SJSA1 (cell line): ENCODE measurements at places on chromosomes 12 and 14. TPM values are rescaled to one million over a fixed set of nuclear protein-coding genes. Genes with fewer than 3 reads are reported as not detected.

- DNase-seq = no peak
Measured at GRCh38 chr12:23014749-23015148, 389.8 kb downstream of the ETNK1 start.

- no peak for DNase-seq
Measured at GRCh38 chr14:82387699-82388098, 854.0 kb upstream of the SEL1L start.

- no peak for DNase-seq
Measured at GRCh38 chr12:117489671-117490070, 128.2 kb upstream of the NOS1 start.

GRCh38 chr12:27922531-27923139 lies 49.9 kb downstream of the PTHLH start:
- DNase-seq = no peak

DNA sequence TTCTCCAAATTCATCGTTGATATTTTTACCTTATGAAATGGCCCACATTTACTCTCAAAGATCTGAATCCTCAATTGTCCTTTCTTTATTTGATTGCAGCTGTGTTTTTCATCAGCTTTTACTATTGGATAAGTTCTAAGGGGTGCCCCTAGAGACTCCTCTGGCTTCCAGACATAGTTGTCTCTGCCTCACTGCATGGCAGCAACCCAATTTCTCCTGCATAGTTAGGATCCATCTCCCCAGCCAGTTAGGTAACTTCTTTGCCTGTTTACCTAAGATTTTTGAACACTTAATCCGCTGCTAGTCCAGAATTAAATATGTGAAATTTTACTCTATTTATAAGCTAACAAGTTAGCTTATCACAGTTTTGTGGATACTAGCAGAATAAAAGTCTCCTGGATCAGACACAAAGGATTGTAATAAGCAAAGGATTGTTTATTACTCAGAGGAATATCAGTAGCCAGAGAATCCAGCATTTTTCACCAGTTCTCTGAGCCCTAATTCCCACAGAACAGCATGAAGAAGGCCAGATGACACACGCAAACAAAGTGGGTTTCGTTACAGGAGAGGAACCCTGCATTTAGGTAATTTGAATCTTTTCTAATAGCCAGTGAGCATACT lies 101.1 kb downstream of the BBS10 start:
- no peak for DNase-seq

GRCh38 chr12:96424601-96425000 lies 24.4 kb upstream of the CDK17 start:
- no peak for DNase-seq

DNA sequence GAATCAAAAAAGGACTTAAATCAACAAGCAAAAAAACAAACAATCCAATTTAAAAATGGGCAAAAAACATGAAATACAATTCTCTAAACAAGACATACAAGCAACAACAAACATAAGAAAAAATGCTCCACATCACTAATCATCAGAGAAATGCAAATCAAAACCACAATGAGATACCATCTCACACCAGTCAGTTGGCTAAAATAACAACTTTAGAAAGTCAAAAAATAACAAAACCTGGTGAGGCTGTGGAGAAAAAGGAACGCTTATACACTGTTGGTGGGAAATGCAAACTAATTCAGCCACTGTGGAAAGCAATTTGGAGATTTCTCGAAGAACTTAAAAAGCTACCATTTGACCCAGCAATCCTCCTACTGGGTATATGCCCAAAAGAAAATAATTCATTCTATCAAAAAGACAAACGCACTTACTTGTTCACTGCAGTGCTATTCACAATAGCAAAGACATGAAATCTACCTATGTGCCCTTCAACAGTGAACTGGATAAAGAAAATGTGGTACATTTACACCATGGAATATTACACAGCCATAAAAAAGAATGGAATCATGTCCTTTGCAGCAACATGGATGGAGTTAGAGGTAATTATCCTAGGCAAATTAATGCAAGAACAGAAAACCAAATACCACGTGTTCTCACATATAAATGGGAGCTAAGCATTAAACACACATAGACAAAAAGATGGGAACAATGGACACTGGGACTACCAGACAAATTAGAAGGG lies 26.9 kb downstream of the PRKD1 start:
- no peak for DNase-seq

DNA sequence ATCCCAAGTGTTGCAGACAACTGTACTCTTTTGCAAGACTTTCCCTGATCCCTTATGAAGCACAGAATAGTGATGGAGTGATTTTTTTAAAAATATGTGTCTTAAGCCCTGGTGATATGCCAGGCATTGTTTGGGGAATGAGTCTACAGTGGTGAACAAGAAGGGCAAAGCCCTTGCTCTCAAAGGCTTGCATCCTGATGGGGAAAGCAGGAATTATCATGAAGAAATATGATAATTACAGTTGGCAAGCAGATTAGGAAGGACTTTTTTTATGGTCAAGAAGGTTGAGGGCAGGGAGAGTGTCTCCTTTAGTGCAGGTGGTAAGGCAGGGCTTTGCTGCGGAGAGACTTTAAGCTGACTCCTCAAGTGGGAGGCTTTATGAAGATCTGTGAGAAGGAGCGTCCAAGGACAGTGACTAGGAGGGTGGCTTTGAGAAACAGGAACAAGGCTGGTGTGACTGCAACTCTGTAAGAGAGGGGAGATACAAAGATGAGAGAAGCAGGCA lies 100.2 kb downstream of the SYNE2 start:
- no peak for DNase-seq

- DNase-seq = no peak
Measured at GRCh38 chr14:34980337-34980900, 2.4 kb upstream of the SRP54 start.

DNA sequence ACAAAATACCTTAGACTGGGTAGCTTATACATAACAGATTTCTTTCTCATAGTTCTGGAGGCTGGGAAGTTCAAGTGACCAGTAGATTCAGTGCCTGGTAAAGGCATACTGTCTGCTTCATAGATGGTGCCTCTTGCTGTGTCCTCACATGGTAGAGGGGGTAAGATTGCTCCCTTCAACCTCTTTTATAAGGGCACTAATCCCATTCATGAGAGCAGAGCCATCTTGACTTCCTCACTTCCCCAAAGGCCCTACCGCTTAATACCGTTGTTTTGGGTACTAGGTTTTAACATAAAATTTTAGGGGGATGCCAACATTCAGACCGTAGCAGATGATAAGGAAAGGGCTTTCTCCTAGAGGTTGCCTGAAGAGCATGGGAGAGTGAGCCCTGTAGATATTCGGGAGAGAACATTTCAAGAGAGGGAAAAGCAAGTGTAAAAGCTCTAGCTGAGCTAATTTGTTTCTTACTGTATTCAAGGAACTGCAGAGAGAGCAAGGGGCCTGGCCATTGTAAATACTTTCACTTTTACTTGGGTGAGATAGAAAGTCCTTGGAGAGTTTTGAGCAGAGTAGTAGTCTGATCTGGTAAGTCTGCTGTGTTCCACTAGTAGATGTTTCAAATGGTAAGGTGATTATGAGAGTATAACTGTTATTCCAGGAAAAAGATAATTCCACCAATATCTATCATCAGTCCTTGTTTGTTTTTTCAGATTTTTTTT lies 27.3 kb downstream of the FRS2 start:
- DNase-seq = no peak

DNA sequence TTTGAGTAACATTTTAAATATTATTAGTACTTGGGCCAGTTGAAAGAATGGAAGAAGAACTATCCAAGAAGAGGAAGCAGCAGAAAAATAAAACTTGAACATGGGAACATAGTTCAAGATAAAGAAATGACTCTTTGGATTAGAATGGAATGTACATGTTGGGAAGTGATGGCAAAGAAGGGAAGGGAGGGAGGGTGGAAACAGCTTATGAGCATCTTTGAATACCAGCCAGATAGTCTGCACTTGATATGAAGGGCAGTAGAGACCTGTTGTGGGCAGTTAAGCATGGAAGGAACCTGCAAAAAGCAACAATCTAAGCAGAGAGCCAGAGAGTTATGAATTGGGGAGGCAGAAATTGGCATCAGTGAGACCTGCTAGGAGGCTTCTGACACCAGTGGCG lies 10.0 kb upstream of the IL22 start:
- no peak for DNase-seq

- no peak for DNase-seq
Measured at GRCh38 chr12:1859643-1860042, 39.3 kb downstream of the LRTM2 start.

- no peak for DNase-seq
Measured at GRCh38 chr14:95432144-95433093, 84.0 kb downstream of the SYNE3 start.

DNA sequence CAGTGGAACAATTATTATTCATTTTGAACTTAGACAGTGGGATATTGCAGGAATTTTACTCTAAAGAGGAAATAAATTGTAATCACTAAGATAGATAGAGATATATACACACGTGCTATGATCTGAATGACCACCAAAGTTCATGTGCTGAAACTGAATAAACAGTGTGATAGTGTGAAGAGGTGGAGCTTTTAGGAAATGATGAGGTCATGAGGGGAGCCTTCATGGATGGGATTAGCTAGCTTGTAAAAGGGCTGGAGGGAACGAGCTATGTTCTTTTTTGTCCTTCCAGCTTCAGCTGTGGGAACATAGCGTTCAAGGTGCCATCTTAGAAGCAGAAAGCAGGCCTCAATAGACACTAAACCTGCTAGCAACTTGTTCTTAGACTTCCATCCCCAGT lies 191.5 kb upstream of the LRIG3 start:
- DNase-seq = no peak

GRCh38 chr14:59208954-59209353 lies 20.5 kb downstream of the DAAM1 start:
- no peak for DNase-seq

DNA sequence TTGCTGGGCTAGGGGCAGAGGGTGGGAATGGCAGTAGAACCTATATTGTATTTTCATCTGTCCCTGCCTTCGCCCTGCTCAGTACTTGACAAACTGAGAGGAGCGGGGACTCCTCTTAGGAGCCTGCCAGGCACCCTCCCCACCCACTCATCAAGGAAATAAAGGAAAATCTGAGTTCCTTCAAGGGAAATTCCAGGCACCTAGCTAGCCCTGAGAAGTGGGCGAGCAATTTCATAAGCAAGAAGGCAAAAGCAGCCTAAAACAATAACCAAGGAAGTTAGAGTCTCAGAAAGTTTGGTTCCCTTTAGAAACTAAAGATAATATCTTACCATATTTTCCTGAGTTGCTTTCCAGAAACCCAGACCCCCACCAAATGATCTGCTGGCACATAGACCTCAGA lies 10.6 kb upstream of the PLEKHD1 start:
- no peak for DNase-seq

DNA sequence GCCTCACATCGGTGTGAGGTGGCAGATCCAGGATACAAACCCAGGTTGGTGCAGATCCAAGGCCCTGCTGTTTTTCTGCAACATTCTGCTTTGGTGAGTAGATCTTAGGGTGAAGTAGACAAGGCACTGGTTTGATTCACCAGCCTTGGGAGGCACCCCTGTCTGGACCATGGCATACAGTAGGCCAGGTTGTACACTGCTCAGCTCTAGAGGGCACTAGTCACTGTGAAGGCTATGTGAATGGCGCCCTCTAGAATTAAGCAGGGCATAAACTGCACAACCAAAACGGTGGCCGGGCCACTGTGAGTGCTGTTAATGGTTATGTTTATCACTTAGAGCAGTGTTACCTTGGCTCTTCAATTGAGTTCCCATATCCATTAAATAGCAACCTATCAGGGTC lies 280.6 kb upstream of the PWP1 start:
- DNase-seq = no peak

DNA sequence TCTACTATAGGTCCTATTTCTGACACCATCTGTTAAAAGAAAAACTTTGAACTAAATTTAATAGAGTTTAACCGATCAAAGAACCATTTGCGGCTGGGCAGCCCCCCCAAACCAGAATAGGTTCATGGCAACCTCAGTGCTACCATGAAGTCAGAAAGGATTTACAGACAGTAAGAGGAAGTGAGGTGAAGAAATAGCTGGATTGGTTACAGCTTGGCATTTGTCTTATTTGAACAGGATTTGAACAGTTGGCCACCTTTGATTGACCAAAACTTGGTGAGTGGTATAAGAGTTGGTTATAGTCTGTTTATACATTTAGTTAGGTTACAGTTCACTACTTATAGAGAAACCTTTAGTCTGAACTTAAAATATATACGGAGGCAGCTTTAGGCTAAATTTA lies 88.9 kb downstream of the TXNDC16 start:
- no peak for DNase-seq

- DNase-seq = no peak
Measured at GRCh38 chr14:50657753-50658152, 10.4 kb downstream of the SAV1 start.

DNA sequence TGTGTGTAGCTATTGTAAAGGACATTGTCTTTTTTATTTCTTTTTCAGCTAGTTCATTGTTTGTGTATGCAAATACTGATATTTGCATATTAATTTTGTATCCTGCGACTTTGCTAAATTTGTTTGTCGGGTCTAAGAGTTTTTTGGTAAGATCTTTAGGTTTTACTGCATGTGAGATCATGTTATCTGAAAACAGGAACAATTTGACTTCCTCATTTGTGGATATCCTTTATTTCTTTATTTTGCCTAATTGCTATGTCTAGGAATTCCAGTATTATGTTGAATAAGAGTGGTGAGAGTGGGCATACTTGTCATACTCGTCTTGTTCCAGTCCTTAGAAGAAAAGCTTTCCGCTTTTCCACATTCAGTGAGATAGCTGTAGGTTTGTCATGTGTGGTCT lies 28.8 kb downstream of the SIX4 start:
- no peak for DNase-seq

- DNase-seq = no peak
Measured at GRCh38 chr12:120254809-120255208, 10.7 kb downstream of the PXN start.

GRCh38 chr12:121975021-121975420 lies 46.7 kb upstream of the BCL7A start:
- DNase-seq = no peak

DNA sequence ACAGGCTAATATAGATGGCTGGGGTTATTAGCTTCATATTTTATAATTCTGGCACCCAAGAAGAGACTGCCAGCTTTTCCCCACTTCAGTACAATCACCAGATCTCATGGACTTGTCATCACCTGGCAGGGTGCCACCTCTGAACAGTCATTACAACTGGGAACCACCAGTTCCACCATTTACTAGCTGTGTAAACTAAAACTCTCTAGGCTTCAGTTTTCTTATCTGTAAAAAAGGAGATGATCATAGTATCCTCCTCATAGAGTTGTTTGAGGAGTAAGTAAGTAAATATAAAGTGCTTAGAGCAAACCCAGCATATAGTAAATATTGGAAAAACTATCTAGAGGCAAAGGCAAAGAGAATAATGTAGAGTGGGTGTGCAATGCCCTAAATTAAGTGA lies 19.3 kb downstream of the CPNE8 start:
- DNase-seq = no peak

GRCh38 chr12:58967561-58967960 lies 47.3 kb upstream of the LRIG3 start:
- DNase-seq = no peak

- DNase-seq = no peak
Measured at GRCh38 chr12:98402091-98402490, 113.3 kb upstream of the TMPO start.

Gene RHOJ
- 0.32 and 2.8 TPM in 2 replicates for total RNA-seq

Gene ERP27
- total RNA-seq = not detected in 2 replicates

Gene SLC10A1
- not detected in 2 replicates for total RNA-seq

Gene SIX6
- total RNA-seq = not detected in 2 replicates

Gene OR4N2
- not detected in 2 replicates for total RNA-seq

Gene GYS2
- total RNA-seq = not detected in 2 replicates

Gene TOMM20L
- not detected in 2 replicates for total RNA-seq

Gene TAS2R9
- total RNA-seq = not detected in 2 replicates

Gene B4GALNT1
- total RNA-seq = 841 and 950 TPM in 2 replicates

Gene CLEC7A
- total RNA-seq = not detected in 2 replicates

Gene CLEC1B
- not detected in 2 replicates for total RNA-seq

Gene CMTM5
- total RNA-seq = not detected in 2 replicates

Gene KLRD1
- total RNA-seq = 0.08 TPM in 1 of 2 replicates, not detected in the other
